Activated CD4-positive, alpha-beta T cell treated with anti-CD3 and anti-CD28 coated beads, Interleukin-2, amount 10 ng/mL, durations not matched to agents 7 days and 5 days (primary cell): ENCODE measurements at places on chromosomes 4 and X. TPM values are rescaled to one million over a fixed set of nuclear protein-coding genes. Genes with fewer than 3 reads are reported as not detected.
A peak's percentile ranks its signal among the peaks of the same experiment; 100 is the strongest.

Gene PABPC1L2B
- total RNA-seq = not detected

Gene HTN1
- not detected for total RNA-seq

Gene TCEAL5
- not detected for total RNA-seq

GRCh38 chr4:134320048-134320447 is 118.5 kb upstream of the PABPC4L start:
- no peak overlapping the region for H3K27ac ChIP-seq
- H3K36me3 ChIP-seq = no peaks in the 10 kb centered on the region
- DNase-seq = no peak
- no peaks in the 10 kb centered on the region for H3K4me1 ChIP-seq

- no peak overlapping the region for H3K4me3 ChIP-seq
- no peaks in the 10 kb centered on the region for H3K36me3 ChIP-seq
- no peak for DNase-seq
- no peaks in the 10 kb centered on the region for H3K4me1 ChIP-seq
These were observed 10.0 kb downstream of the ZFP42 start for GRCh38 chr4:188005561-188005960.

Gene UGT2B10
- total RNA-seq = not detected

- no peaks in the 10 kb centered on the region for H3K36me3 ChIP-seq
- H3K4me3 ChIP-seq = no peak overlapping the region
- no peak for DNase-seq
- H3K27ac ChIP-seq = no peak overlapping the region
- no peaks in the 10 kb centered on the region for H3K27me3 ChIP-seq
- peaks cover 19% of the 10 kb centered on the region for H3K4me1 ChIP-seq
These were observed 665 bp downstream of the PSMD10 start for GRCh38 chrX:108090491-108091263.

GRCh38 chr4:53322696-53323095 is 43.2 kb downstream of the SCFD2 start:
- no peak overlapping the region for H3K27ac ChIP-seq
- no peaks in the 10 kb centered on the region for H3K27me3 ChIP-seq
- peaks cover 10% of the 10 kb centered on the region for H3K36me3 ChIP-seq

- no peak overlapping the region for H3K27ac ChIP-seq
- no peaks in the 10 kb centered on the region for H3K4me1 ChIP-seq
- no peak for DNase-seq
- H3K4me3 ChIP-seq = no peak overlapping the region
- H3K27me3 ChIP-seq = peaks cover 21% of the 10 kb centered on the region
These were observed 7.6 kb upstream of the UNC5C start for GRCh38 chr4:95556207-95556859.

Gene BEND2
- not detected for total RNA-seq

Gene PAGE5
- total RNA-seq = not detected

Gene NWD2
- not detected for total RNA-seq

- no peak overlapping the region for H3K4me3 ChIP-seq
- no peaks in the 10 kb centered on the region for H3K27me3 ChIP-seq
- peaks cover 26% of the 10 kb centered on the region for H3K36me3 ChIP-seq
- H3K4me1 ChIP-seq = peaks cover 12% of the 10 kb centered on the region
These were observed 49.5 kb downstream of the GK start for GRCh38 chrX:30702736-30703135.

GRCh38 chr4:40258627-40259026 is 61.8 kb downstream of the RHOH start:
- H3K4me1 ChIP-seq = peaks cover 70% of the 10 kb centered on the region
- H3K36me3 ChIP-seq = peaks cover 2% of the 10 kb centered on the region
- no peaks in the 10 kb centered on the region for H3K27me3 ChIP-seq
- peak overlapping the region; percentile 83 for H3K27ac ChIP-seq
- DNase-seq = no peak

DNA sequence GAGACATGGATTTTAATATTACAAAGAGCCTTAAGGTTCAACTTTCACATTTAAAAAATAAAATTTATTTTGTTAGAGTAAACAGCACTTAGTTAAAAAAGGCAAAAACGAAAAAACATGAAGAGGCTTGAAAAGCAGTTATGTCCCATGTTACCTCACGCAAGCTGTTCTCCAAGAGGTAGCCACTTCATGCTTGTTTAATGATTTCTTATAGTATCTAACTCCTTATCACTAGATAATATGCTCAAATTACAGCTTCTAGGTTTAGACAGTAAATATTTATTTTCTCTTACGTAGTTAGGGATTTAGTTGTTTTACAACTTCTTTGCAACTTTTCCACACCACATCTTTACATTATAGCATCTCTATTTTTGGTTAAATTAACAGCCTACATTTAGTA is 27.8 kb upstream of the TMPRSS11D start:
- no peak overlapping the region for H3K27ac ChIP-seq
- H3K4me3 ChIP-seq = no peak overlapping the region
- H3K27me3 ChIP-seq = peaks cover 8% of the 10 kb centered on the region
- DNase-seq = no peak

GRCh38 chr4:15654593-15655222 is 449 bp downstream of the FBXL5 start:
- peak; percentile 37 for DNase-seq
- peaks cover 13% of the 10 kb centered on the region for H3K36me3 ChIP-seq
- H3K4me1 ChIP-seq = peaks cover 53% of the 10 kb centered on the region
- no peaks in the 10 kb centered on the region for H3K27me3 ChIP-seq

Gene UCHL1
- total RNA-seq = not detected

DNA sequence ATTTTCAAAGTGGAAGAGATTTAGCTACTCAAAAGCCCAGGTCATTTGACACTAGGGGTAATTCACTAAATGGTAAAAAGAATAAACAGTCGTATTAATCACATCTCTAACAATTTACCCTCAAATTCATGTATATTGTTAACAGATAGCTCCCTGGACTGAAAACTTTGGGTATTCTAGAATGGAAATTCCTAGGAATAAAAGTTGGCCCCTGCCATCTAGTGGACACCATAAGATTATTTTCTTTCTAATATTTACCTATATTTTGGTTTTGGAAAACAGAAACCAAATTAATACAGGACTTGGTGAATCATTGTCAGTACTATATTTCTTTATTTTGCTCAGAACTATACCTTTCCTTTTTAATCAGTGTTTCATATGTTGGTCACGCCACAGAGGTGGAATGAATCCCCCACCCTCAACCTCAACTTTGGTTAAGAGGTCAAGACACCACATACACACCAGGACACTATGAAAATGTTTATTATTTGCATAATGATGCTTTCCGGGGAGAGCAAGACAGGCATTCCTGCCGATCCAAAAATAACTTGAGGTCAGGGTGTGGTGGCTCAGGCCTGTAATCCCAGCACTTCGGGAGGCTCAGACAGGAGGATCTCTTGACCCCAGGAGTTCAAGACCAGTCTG is 96.2 kb upstream of the APOOL start:
- H3K4me3 ChIP-seq = no peak overlapping the region
- no peaks in the 10 kb centered on the region for H3K36me3 ChIP-seq
- DNase-seq = no peak
- no peaks in the 10 kb centered on the region for H3K27me3 ChIP-seq

GRCh38 chrX:24480400-24480865 is 15.3 kb downstream of the PDK3 start:
- H3K36me3 ChIP-seq = peaks cover 17% of the 10 kb centered on the region
- peaks cover 59% of the 10 kb centered on the region for H3K4me1 ChIP-seq
- peak; percentile 8 for DNase-seq
- H3K27ac ChIP-seq = peak overlapping the region; percentile 98
- peak overlapping the region; percentile 73 for H3K4me3 ChIP-seq

Gene REELD1
- total RNA-seq = 0.08 TPM
